ENCODE measurements at places on chromosomes 3 and 15.

- no peaks in the 10 kb centered on the region for H3K36me3 ChIP-seq
- no peak overlapping the region for H3K4me3 ChIP-seq
These were observed 47.2 kb upstream of the SLC6A11 start for GRCh38 chr3:10768708-10769394.

- peaks cover 52% of the 10 kb centered on the region for H3K4me1 ChIP-seq
- H3K36me3 ChIP-seq: no peaks in the 10 kb centered on the region
- DNase-seq: peak; percentile 87
These were observed at the start of gene IL17RD for GRCh38 chr3:57164657-57165573. Gene IL17RD, minus strand, starts transcription at chr3:57165353. Its CDS starts 67 bp downstream, at chr3:57165286.

DNA sequence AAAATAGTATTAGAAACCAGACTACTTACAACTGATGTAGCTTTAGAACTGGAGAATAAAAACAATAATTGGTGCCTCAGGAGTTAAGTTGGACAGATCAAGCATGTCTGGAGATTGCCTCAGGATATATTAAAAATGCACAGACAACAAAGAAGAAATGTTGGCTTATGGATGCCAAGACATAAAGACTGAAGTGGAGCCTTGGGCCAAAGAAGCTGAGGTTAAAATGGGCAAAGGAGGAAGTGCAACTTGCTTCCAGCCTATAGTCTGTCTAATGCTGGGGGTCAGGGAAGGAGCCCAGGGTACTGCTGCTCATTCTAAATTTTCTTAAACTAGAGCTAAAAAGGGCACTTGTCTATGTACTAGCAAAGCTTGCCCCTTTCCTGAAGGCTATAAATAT, 77.5 kb downstream of the ESYT3 start:
- no peaks in the 10 kb centered on the region for H3K4me1 ChIP-seq
- no peaks in the 10 kb centered on the region for H3K36me3 ChIP-seq
- H3K27ac ChIP-seq: no peak overlapping the region
- H3K27me3 ChIP-seq: no peaks in the 10 kb centered on the region
- DNase-seq: no peak
- no peak overlapping the region for H3K4me3 ChIP-seq

- H3K27ac ChIP-seq: no peak overlapping the region
- DNase-seq: no peak
- H3K4me1 ChIP-seq: no peaks in the 10 kb centered on the region
- no peaks in the 10 kb centered on the region for H3K27me3 ChIP-seq
These were observed 95.1 kb downstream of the FOXP1 start for GRCh38 chr3:71488391-71488809.

DNA sequence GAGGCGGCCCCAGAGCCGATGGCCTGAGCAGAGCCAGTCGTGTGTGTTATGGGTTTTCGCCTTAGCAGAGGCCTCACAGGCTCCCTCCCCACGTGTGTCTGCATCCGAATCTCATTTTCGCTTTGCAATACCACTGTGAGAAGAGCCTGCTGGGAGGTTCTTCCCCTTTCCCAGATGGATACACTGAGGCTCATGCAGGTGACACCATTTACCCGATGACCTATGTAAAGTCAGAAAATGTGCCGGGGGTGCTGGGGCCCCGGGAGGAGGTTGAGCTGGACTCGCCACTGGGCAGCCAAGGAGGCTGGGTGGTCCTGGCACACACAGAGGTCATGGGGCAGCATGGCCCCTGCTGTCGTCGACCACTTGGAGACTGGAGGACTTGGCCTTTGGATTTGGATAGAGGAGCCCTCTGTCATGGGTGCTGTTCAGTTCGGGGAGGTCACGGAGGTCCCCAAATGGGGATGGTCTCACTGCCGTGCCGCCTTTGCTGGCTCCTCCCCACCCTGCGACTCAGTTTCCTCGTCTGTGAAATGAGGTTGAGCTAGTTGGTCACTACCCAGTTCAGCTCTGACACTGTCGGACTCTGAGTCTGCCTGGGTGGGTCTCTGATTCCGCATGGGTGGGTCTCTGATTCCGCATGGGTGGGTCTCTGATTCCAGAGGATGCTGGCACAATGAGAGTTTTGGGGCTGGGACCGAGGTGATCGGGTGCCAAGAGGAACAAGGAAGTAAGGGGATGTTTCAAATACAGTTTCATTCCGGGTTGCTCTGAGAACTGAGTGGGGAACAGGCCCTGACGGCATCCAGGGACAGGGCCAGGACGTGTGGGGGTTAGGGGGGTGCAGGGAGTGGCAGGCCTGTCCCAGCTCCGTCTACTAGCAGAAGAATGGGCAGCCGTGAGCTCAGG, 23.2 kb upstream of the MUC4 start:
- H3K27ac ChIP-seq: no peak overlapping the region
- H3K36me3 ChIP-seq: no peaks in the 10 kb centered on the region
- H3K4me1 ChIP-seq: no peaks in the 10 kb centered on the region

GRCh38 chr3:173591401-173591800, 193.9 kb downstream of the NLGN1 start:
- no peaks in the 10 kb centered on the region for H3K36me3 ChIP-seq
- H3K4me3 ChIP-seq: no peak overlapping the region
- H3K27me3 ChIP-seq: no peaks in the 10 kb centered on the region
- DNase-seq: no peak
- no peak overlapping the region for H3K27ac ChIP-seq
- no peaks in the 10 kb centered on the region for H3K4me1 ChIP-seq

DNA sequence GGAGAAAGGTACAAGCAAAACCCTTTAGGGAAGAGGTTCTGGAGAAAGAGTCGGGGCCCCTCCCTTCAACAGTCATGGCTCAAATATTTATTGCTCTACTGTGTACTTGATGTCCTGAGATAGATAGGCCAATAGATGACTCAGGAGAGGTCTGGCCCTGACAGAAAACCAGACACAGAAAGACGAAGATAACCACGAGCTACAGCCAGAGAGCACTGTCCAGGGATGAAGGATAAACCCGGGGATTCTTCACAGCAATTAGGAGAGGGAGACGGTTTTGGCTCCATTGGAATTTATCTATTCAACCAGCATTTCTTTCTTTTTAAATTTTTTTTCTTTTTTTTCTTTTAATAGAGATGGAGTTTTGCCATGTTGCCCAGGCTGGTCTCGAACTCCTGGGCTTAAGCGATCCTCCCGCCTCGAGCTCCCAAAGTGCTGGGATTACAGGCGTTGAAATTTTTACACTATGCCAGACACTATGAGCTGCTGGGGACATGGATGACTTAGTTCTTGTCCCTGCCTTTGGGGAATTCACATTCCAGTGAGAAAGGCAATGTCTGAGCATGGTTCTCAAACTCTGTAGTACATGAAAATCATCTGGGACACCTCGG, 4.6 kb upstream of the CIDEC start:
- no peak for DNase-seq
- H3K4me1 ChIP-seq: peaks cover 30% of the 10 kb centered on the region
- no peaks in the 10 kb centered on the region for H3K36me3 ChIP-seq
- peak overlapping the region; percentile 72 for H3K27ac ChIP-seq

- no peak for DNase-seq
- H3K36me3 ChIP-seq: no peaks in the 10 kb centered on the region
- no peak overlapping the region for H3K27ac ChIP-seq
- H3K4me1 ChIP-seq: peaks cover 4% of the 10 kb centered on the region
- H3K27me3 ChIP-seq: no peaks in the 10 kb centered on the region
These were observed 5.4 kb upstream of the TRIM59 start for GRCh38 chr3:160454995-160455394.

DNA sequence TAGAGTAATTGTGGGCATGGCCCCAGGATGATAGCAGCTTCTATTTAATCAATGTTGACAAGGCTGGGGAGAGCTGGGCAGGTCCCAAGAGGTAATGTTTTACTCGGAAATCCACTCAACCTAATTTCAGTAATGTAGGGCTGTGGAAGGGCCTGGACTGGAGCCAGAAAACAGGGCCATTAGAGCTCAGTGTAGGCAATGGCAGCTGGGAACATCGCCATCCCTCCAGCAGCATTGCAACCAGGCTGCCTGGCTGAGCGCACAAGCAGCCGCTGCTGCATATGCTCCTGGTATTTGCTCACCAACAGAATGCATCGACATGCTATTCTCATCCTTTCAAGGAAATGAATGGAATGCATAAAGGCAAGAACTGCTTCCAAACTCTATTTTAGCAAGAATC, 90.0 kb downstream of the GAP43 start:
- no peaks in the 10 kb centered on the region for H3K27me3 ChIP-seq
- no peak overlapping the region for H3K27ac ChIP-seq
- H3K4me1 ChIP-seq: no peaks in the 10 kb centered on the region
- H3K4me3 ChIP-seq: no peak overlapping the region

DNA sequence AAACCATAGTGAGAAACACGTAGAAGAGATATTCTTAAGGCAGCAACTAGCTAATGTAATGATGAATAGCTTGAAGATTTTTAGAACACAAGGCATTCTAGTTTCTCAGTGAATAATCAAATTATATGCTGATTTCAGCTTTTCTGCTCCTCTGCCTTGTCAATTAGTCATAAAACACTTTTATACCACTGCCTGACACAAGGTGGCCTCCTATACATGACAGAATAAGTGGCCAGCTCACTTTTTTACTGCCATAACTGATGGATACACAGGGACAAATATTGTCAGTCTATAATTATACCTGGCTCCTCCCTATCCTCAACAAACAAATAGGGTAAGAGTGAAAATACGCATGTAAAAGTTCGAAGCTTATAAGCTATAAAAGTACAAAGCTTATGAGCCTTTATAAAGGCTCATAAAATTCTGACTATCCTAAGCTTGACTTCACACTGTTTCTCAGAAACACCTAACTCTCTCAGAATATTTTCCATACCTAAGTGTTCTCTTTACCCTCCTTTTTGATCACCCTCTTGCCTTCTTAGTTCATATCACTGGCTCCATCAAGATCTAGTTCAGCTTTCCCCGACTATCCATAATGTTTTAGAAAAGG, 81.6 kb downstream of the HERC1 start:
- no peak overlapping the region for H3K27ac ChIP-seq
- H3K27me3 ChIP-seq: no peaks in the 10 kb centered on the region
- H3K36me3 ChIP-seq: no peaks in the 10 kb centered on the region
- no peak overlapping the region for H3K4me3 ChIP-seq
- H3K4me1 ChIP-seq: no peaks in the 10 kb centered on the region
- DNase-seq: no peak

GRCh38 chr3:69695933-69696332, 43.3 kb upstream of the MITF start:
- no peak overlapping the region for H3K27ac ChIP-seq
- H3K4me3 ChIP-seq: no peak overlapping the region
- no peaks in the 10 kb centered on the region for H3K36me3 ChIP-seq
- no peak for DNase-seq
- H3K27me3 ChIP-seq: no peaks in the 10 kb centered on the region

GRCh38 chr15:71304681-71305080, 189.4 kb downstream of the THSD4 start:
- H3K27ac ChIP-seq: no peak overlapping the region
- H3K27me3 ChIP-seq: no peaks in the 10 kb centered on the region
- no peak overlapping the region for H3K4me3 ChIP-seq
- no peaks in the 10 kb centered on the region for H3K36me3 ChIP-seq
- DNase-seq: no peak
- peaks cover 8% of the 10 kb centered on the region for H3K4me1 ChIP-seq

- DNase-seq: no peak
- H3K4me1 ChIP-seq: peaks cover 8% of the 10 kb centered on the region
- no peak overlapping the region for H3K27ac ChIP-seq
- H3K4me3 ChIP-seq: no peak overlapping the region
- no peaks in the 10 kb centered on the region for H3K36me3 ChIP-seq
These were observed 30.1 kb upstream of the FGD5 start for GRCh38 chr3:14788644-14789043.
